ENCODE measurements at places on chromosomes 2 and 18.
A peak's percentile ranks its signal among the peaks of the same experiment; 100 is the strongest.

- peak; percentile 88 for DNase-seq
Observed at GRCh38 chr18:13500227-13500865, 226.0 kb downstream of the FAM210A start.

DNA sequence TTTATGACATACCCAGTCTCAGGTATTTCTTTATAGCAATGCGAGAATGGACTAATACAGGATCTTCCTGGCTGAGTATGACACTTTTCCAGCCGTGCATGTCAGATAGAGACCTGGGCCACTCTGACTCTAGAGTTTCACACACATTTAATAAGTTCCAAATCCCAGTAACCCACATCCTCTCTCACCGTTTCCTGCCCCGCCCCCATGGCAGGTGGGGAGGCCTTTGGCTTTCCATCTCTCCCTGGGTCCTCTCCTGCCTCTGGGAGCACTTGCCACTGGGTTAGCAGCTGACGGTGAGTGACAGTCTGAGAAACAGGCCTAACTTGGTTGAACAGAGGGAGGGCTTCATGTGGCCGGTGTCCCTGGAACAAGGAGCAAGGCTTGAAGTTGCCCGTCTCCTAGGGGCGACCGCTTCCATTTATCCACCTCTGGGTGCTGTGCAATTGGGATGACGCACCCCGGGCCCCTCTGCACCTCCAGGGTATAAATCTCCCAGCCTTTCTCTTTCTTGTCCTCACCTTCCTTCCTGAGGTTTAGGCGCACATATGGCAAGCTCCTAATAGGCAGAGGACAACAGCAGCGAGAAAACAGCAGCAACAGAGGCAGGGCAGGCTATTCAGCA, 152.7 kb upstream of the HDAC4 start:
- no peak for DNase-seq

DNA sequence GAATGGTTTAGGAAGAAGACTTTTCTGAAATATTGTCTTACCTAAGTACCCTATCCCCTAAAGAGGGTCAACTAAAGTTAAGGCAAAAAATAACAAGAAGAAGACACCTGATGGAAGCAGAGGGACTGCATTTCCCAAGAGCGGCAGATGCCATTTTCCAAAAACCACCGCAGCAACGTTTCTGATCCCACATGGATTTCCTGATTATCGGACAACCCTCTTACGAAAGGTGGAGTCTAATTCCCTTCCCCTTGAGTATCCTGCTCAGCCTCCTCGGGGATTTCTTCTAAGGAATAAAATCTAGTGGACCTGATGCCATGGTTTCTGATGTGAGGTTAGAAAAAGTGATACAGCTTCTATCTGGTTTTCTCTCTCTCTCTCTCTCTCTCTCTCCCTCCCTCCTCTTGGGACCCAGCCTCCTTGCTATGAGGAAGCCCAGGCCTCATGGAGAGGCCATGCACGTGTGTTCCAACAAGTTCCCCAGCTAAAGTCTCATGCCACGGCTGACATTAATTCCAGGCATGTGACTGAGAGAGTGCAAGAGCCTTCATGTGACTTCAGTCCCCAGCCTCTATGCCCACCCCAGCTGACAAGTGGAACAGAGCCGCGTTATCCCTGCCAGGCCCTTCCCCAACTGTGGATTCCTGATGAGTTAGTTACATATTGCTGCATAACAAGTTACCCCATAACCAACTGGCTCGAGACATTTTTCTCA, 150.3 kb downstream of the SMAD2 start:
- no peak for DNase-seq

DNA sequence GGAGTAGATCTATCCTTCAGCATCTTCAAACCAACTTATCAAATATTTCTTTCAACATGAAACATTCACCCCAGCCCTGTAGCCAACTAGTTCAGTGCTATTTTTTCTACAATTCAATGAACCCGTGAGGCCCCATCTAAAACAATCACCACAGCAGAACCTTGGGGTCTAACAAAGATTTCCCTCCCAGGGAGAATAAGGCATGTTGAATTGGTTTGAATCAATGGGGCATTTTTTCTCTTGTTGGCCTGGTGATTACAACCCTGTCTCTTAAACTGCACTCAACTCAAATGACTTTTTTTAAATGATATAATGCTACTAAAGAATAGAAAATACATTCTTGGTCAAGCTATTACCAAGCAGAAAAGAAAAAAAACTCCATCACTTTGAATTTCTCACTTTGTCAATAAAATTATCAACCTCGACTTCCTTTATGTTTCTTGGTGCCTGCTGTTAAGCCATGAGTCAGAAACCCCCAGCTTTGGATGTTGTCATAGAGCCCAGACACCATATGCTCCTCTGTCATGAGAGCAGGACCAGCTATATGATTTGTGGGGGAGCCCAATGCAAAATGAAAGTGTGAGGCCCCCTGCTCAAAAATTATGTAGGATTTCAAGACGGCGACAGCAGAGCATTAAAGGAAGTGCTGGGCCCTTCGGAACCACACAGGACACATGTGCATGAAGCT, 282.4 kb downstream of the MEIS1 start:
- no peak for DNase-seq

DNA sequence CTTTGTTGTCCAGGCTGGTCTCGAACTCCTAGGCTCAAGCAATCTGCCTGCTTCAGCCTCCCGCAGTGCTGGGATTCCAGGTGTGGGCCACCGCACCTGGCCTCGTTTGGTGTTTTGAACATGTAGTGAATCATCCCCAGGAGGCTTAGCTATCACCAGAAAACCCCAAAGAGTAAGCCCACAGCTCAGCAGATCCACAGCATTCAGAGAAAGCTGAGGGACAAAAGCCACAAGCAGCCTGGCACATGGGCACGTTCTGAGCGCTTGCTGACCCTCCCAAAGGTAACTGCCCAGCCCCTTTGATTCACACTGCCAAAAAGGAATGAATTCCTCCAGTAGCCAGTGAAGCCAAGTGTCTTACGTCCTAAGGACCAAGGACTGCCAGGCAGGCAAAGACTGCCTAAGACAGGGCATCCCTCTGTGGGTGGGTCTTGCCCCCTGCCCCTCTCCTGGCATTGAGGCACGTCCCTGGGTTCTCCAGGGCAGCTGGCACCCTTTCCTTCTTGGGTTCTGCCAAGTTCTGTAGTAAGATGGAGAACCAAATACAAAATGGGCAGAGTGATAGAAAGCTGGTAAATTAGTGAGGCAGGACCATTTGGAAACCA, 31.7 kb downstream of the MBP start:
- DNase-seq: peak; percentile 7

GRCh38 chr2:157468931-157469708, 25.2 kb upstream of the CYTIP start:
- DNase-seq: peak; percentile 79

DNA sequence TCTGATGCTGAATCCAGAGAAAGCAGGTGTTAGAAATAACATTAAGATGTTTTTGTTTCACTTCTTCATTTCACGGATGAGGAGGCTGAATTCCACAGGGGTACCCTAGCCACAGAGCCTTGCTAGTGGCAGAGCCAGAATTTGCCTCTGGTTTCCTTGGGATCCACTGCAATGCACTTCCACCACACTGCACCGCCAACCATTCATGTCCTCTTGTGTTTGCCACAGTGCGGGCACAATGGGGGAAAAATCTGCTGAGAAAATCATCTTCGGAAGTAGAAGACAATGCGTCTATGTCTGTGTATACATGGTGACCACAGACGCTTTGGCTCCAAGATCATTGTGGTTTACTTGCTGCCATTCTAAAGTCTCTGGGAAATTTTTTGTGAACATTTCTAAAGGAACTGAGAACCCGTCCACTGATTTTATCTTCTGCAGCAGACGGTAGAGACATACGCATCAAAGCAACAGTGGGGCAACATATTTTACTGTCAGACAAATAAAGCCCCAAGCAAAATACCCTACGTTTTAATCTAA, 14.9 kb downstream of the ICOS start:
- DNase-seq: no peak

DNA sequence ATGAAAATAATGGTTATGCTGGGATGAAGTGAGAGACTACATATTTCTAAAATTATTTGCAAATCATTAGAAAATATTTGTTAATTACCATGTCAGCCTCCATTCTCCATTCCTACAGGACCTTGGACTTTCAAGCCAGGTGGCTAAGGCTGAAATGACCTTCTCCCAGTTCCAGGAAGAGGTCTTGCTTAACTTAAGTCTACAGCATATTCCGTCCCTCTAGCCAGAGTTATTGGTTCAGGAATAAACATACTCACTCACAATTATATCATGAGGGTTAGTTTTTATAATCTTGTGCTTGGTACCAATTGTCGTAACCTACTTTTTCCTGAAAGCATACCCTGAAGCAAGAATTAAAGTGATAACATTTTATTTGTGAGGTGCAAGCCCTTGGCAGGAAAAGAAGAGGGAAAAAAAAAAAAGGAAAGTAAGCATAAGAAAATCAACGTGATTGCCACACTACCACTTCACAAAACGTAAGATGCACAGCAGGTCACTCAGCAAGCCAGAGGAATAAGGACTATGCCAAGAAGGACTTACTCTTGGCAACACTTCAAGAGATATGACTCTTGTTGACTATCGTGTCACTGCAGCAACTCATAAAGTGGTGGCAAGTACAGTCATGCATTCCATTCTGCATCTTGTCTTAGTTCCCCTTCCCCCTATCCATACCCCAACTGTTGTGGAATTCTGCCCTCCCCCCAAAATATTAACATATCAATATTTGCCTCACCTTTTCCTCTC, 479.1 kb downstream of the MBD2 start:
- peak; percentile 28 for DNase-seq

DNA sequence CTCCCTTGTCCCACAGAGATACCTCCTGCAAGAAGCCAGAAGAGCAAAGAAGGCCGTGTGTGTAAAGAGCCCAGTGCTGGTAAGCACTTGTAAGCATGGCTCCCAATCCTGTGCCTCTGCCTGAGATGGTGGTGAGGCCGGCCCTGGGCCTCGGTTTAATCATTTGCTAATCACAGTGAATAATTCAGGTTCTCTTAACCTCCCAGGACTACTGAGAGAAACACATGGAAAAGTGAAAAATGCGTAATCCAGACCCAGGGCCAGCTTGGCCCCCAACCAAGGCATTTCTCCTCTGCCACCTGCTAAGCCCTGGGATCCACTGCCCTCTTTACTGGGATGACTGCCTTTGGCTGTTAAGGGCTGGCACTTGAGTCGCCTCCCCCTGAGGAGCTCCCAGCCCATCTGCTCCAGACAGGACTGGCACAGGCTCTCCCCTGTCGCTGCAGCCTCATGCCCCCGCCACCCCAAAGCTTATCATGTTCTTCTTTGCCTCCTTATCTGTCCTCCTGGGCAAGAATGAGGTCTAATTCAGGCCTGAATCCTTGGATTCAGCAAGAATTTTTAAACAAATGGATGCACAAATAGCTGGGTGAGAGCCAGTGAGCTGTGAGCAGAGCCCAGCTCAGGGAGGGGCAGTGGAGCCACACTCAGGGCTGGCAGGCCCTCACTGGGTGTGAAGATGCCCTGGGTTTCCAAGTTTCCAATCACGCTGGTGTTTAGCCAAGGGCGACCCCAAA, 193.9 kb upstream of the HS6ST1 start:
- no peak for DNase-seq
